ENCODE measurements at places on chromosomes 12 and 14.
A peak's percentile ranks its signal among the peaks of the same experiment; 100 is the strongest.

- H3K27ac ChIP-seq: no peak overlapping the region
- H3K36me3 ChIP-seq: no peaks in the 10 kb centered on the region
- DNase-seq: no peak
- H3K27me3 ChIP-seq: no peaks in the 10 kb centered on the region
- no peaks in the 10 kb centered on the region for H3K4me1 ChIP-seq
Measured at GRCh38 chr14:28340816-28341215, 425.8 kb upstream of the FOXG1 start.

DNA sequence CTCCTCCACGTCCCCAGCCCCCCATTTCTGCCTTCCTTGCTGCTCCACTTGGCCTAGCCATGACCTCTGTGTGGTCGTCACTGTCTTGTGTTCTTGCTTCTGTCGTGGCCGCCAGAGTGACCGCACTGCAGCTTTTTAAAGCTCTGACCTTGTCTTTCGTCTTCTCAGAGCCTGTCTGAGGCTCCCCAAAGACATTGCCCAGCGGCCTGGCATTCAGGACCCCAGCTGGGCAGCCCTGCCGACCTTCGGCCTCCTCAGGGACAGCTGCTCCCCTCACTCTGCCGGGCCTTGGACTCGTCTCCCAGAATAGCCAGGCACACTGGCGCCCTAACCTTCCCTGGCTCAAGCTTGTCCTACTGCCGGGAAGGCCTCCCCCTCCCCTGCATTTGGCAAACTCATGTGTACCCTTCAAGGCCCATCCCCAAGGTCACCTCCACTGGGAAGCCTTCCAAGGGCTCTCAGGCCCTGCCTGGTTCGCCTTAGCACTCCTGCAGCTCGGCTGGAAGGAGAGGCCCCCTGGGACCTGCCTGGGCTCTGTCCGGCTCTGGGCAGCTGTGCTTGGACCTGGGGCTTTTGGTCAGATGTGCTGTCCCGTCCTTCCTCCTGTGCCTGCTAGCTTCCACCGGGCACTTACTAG lies 15.7 kb upstream of the DLK1 start:
- peaks cover 8% of the 10 kb centered on the region for H3K27me3 ChIP-seq
- DNase-seq: no peak
- no peak overlapping the region for H3K4me3 ChIP-seq
- H3K4me1 ChIP-seq: no peaks in the 10 kb centered on the region
- no peaks in the 10 kb centered on the region for H3K36me3 ChIP-seq

- no peaks in the 10 kb centered on the region for H3K36me3 ChIP-seq
- DNase-seq: no peak
- H3K27me3 ChIP-seq: no peaks in the 10 kb centered on the region
- no peak overlapping the region for H3K4me3 ChIP-seq
- no peak overlapping the region for H3K27ac ChIP-seq
- H3K4me1 ChIP-seq: no peaks in the 10 kb centered on the region
Measured at GRCh38 chr12:132275110-132275531, 54.3 kb downstream of the GALNT9 start.

DNA sequence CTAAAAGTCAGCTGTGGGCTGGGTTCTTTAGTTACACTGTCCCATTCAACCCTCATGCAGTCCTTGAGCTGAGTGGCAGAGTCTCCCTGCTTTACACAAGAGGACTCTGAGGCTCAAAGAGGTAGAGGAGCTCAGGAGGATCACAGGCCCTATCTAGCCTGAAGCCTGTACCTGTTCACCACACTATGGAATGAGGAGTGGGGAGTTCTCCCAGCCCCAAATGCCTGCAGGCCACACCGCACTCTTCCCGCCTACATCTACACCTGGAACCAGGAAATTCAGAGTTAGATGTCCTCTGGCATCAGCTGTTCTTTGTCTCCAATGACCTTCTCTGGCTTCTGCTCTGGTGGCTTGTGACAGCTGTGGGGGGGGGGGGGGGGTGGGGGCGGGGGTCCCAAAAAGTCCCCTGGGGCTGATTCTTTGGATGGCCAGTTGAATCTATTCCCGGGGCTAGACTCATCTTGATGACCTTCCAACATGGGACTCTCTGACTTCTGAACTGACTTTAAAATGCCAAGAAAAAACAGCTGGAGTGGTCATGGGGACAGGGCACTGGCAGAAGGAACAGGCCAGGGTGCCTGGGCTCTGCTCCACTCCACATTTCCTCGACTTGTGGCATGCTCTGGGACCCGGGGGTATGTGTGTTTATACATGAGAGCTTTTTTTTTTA lies 30.6 kb downstream of the RIN3 start:
- no peak overlapping the region for H3K27ac ChIP-seq
- H3K36me3 ChIP-seq: no peaks in the 10 kb centered on the region
- peaks cover 3% of the 10 kb centered on the region for H3K27me3 ChIP-seq
- no peak overlapping the region for H3K4me3 ChIP-seq

DNA sequence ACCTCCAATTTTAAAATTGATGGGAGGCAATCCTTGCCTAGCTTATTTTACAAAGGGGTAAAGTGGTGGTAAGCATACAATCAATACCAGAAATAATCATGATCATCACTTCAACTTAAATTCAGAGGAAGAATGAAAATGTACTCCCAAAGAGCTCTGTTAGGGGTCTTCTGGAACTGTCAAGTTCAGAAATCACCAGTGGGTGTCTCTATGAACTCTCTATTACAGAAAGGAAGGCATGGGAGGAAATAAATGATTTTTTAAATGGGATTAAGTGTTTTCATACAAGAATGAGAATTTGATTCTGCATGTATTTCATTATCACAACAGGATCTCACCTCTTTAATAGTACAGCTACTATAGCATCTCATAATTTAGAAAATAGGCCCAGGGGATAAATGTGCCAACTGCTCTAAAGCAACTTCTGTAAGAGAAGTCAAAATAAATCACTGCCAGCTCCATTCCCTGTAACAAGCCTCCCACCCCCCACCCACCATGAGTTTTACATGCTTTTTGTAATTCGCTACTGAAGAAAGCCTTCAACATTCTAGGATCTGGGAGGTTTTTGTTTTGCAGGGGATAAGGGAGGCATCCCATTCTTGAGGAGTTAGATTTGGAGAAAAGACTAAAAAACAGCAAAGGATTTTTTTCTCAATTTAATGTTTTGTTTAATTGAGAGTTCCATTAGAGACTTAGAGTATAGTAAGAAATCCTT lies 9.7 kb downstream of the DCP1B start:
- H3K27ac ChIP-seq: peak overlapping the region; percentile 76
- DNase-seq: no peak
- peaks cover 49% of the 10 kb centered on the region for H3K36me3 ChIP-seq
- no peak overlapping the region for H3K4me3 ChIP-seq

GRCh38 chr14:104435147-104436046 lies 144.2 kb upstream of the C14orf180 start:
- H3K27ac ChIP-seq: no peak overlapping the region
- H3K4me3 ChIP-seq: no peak overlapping the region
- no peaks in the 10 kb centered on the region for H3K27me3 ChIP-seq
- H3K36me3 ChIP-seq: no peaks in the 10 kb centered on the region
- no peaks in the 10 kb centered on the region for H3K4me1 ChIP-seq

GRCh38 chr14:33682760-33683159 lies 268.1 kb downstream of the EGLN3 start:
- no peak overlapping the region for H3K4me3 ChIP-seq
- no peaks in the 10 kb centered on the region for H3K27me3 ChIP-seq
- no peaks in the 10 kb centered on the region for H3K36me3 ChIP-seq

- H3K27me3 ChIP-seq: no peaks in the 10 kb centered on the region
- no peak overlapping the region for H3K4me3 ChIP-seq
- no peaks in the 10 kb centered on the region for H3K4me1 ChIP-seq
- H3K36me3 ChIP-seq: no peaks in the 10 kb centered on the region
- no peak for DNase-seq
Measured at GRCh38 chr14:103542605-103543088, 13.7 kb downstream of the TRMT61A start.

DNA sequence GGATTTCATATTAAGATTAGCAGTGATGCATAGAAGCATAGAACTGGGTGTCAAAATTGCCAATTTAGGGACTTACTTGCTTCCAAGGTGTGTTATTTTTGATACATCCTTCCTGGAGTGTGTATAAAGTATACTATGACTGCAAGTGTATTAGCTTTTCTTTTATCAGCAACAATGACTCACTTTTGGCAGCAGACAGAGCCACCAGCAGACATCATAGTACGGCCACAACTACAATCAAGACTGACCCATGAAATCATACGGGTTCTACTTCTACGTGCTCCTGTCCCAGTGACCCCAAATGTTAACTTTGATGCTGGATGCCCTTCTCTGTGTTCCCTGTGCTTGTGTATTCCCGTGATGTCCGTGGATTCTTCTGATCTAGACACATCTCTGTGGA lies 443.9 kb downstream of the TMEM132D start:
- H3K27me3 ChIP-seq: no peaks in the 10 kb centered on the region
- no peak for DNase-seq
- H3K27ac ChIP-seq: no peak overlapping the region
- no peaks in the 10 kb centered on the region for H3K4me1 ChIP-seq

DNA sequence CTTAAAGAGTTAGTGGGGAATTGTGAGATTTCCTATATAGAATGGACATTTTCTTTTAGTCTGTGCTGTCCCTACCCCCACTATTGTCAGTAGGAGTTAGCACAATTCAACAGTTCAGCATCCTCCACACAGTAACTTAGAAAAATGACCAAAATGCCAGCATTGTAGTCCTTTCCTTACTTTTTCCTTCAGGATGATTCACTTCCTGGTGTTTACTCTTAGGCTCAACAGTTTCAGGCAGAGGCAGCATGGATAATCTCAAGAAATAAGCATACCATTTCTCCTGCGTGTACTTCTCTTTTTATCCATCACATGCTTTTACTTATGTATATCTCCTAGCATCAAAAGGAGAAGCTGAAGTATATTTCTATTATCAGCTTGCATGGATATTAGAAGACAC lies 683.4 kb downstream of the SLC16A7 start:
- no peak overlapping the region for H3K4me3 ChIP-seq
- H3K4me1 ChIP-seq: no peaks in the 10 kb centered on the region
- H3K27me3 ChIP-seq: no peaks in the 10 kb centered on the region
- no peak for DNase-seq
- H3K36me3 ChIP-seq: no peaks in the 10 kb centered on the region

DNA sequence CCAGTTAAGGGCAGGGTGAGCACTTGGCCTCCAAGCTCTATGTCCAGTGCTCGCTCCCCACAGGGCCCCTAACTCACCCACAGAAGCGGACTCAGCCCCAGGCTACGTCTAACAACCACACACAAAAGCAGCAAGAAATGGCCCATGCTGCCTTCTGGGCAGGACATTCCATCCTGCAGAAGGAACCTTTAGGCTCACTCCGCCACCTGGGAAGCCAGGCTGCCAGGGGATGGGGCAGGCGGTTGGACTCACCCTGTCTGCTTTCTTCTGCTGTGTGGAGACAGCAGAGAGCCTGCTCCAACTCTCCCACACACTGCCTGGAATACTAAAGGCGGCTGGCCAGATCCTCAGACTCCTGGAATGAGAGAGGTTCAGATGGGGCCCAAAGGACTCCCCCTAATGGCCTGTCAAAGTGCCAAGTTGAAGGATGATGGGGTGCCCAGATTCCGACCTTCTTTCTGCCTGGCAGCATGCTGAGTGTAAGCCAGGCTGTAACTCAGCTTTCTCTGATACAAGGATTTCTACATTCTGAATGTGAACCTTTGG lies 27.7 kb upstream of the BLTP3B start:
- H3K4me1 ChIP-seq: no peaks in the 10 kb centered on the region
- H3K4me3 ChIP-seq: no peak overlapping the region

GRCh38 chr12:31525496-31526157 lies 65.3 kb downstream of the DENND5B start:
- no peak overlapping the region for H3K4me3 ChIP-seq
- H3K27ac ChIP-seq: no peak overlapping the region
- no peak for DNase-seq
- H3K27me3 ChIP-seq: peaks cover 14% of the 10 kb centered on the region
- H3K36me3 ChIP-seq: no peaks in the 10 kb centered on the region

DNA sequence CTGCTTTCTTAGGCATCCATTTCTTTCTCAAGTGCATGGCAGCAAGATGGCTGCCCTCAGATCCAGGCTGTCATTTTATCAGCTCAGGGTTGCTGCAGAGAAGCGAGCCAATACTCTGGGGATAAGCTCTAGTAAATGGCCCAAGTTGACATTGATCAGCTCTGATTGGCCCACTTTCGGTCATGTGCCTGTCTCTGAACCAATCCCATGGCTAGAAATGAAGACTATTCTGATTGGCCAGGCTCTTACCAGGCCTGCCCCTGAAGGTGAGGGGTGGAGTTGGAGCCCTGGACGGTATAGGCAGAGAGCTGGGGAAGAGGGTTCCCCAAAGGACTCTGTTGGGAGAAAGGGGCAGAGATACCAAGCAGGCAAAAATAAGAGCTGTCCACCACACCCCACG lies 41.4 kb downstream of the MYO1H start:
- no peaks in the 10 kb centered on the region for H3K36me3 ChIP-seq
- H3K27me3 ChIP-seq: peaks cover 41% of the 10 kb centered on the region
- no peak overlapping the region for H3K27ac ChIP-seq
- H3K4me1 ChIP-seq: no peaks in the 10 kb centered on the region
- DNase-seq: no peak

DNA sequence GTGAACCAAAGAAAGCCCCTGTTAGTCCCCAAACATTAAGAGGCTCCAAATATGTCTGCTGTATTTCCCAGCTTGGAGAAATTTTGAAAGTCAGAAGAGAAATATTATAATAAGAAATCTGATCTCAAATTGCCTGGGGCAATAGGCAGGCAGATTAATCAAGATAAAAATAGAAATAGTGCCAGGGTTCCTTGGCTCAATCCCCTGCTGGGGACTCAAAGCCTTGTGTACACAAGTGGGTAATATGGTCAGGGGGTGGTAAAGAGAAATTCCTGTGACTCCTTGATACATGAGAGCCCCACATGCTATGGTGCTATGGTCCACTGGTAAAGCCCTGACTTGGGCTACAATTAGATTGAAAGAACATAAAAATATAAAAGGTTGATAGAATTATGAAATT lies 41.3 kb upstream of the ARID2 start:
- H3K36me3 ChIP-seq: no peaks in the 10 kb centered on the region
- H3K27ac ChIP-seq: no peak overlapping the region
- DNase-seq: no peak

DNA sequence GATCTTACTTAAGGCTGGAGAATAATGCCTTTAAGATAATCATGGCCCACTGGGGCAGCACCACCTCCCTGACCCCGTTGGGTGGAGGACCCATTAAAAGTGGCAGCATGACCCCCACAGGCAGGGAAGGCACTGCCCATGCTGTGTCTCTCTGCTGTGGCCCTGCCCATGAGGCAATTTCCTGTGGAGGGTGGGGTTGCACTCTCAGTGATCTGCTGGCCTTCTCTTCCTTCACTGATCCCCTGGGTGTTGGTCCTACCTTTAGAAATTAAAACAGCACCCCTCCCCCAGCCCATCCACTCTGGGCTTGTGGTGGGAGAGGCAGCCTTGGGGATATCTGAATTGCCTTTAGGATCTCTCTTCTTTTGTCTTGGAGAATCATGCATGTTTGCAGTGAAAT lies 17.3 kb downstream of the KLRK1 start:
- H3K4me3 ChIP-seq: no peak overlapping the region
- H3K27ac ChIP-seq: no peak overlapping the region
- peaks cover 7% of the 10 kb centered on the region for H3K4me1 ChIP-seq
- DNase-seq: no peak
- H3K36me3 ChIP-seq: peaks cover 6% of the 10 kb centered on the region
